ENCODE measurements at places on chromosomes 2 and 18. TPM values are rescaled to one million over a fixed set of nuclear protein-coding genes. Genes with fewer than 3 reads are reported as not detected.

TRABD2A gene
- total RNA-seq = 1.2 TPM

GPR45 gene
- total RNA-seq = not detected

RAB6C gene
- total RNA-seq = 0.24 TPM

GAL3ST2 gene
- 1.3 TPM for total RNA-seq

STK25 gene
- 174 TPM for total RNA-seq

GKN1 gene
- 0.37 TPM for total RNA-seq

OXER1 gene
- 1.8 TPM for total RNA-seq

RIT2 gene
- total RNA-seq = not detected

MAP3K19 gene
- total RNA-seq = not detected

MREG gene
- 1.8 TPM for total RNA-seq

ZNF24 gene
- 33.2 TPM for total RNA-seq

TUBB8B gene
- not detected for total RNA-seq

SRD5A2 gene
- not detected for total RNA-seq

REG3G gene
- total RNA-seq = not detected

AMMECR1L gene
- 25.2 TPM for total RNA-seq

ZNF892 gene
- total RNA-seq = 4.8 TPM

C1QL2 gene
- not detected for total RNA-seq

CNGA3 gene
- not detected for total RNA-seq

DNAH7 gene
- total RNA-seq = 0.20 TPM

KCNS3 gene
- total RNA-seq = 0.41 TPM

LIMS3 gene
- total RNA-seq = 6.2 TPM

IL1RL1 gene
- not detected for total RNA-seq

SULT1C4 gene
- total RNA-seq = 0.60 TPM

SERPINB12 gene
- total RNA-seq = not detected

Data from chondrocyte (in vitro differentiated cells).